CD4-positive, alpha-beta T cell treated with Interleukin-15 for 4 hours (primary cell): ENCODE measurements at places on chromosomes 3 and 15.

- no peak for DNase-seq
These were observed 155.2 kb downstream of the FAM43A start for GRCh38 chr3:194840661-194841514.

DNA sequence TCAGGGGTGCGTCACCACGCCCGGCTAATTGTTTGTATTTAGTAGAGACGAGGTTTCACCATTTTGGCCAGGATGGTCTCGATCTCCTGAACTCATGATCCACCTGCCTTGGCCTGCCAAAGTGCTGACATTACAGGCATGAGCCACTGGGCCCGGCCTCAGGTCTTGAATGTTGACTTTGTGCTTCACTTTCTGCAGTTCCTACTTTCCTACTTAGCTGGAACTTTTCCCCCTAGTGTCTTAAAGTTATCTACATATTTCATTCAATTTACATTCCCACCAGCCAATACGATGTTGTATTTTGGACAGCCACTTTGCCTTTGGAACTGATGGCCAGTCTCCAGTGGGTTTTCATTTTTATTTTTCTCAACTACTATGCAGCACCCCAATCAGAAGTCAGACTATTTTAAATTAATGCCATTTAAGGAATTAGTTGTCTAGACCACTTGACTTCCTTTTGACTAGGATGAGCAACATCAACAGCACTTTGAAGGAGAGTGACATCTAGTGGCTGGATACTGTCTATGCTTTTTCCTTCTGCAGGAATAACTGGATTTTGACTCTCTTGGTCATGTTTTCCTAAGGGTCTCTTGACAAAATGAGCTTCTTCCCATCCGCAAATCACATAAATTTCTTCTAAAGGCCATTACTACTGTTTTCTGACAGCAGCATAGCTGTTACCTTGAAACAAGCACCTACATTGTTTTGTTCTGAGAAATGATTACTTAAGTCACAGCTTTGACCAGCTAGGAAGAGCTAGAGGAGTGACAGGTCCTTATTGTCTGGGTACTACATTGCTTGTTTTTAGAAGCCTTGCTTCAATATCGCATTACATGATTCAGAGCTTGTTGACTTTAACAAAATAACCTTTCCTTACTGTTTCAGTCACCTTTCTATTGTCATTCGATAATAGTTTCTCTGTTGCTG is 140.2 kb downstream of the ITPR1 start:
- DNase-seq, result peak; percentile 46

- DNase-seq, result no peak
These were observed 2.4 kb downstream of the TNNC1 start for GRCh38 chr3:52451237-52452083.

GRCh38 chr15:31377030-31377429 is 50.4 kb downstream of the KLF13 start:
- DNase-seq, result no peak

- no peak for DNase-seq
These were observed 27.2 kb upstream of the KCNMB3 start for GRCh38 chr3:179278151-179278550.

GRCh38 chr15:81751256-81751655 is 294.6 kb downstream of the MEX3B start:
- no peak for DNase-seq

DNA sequence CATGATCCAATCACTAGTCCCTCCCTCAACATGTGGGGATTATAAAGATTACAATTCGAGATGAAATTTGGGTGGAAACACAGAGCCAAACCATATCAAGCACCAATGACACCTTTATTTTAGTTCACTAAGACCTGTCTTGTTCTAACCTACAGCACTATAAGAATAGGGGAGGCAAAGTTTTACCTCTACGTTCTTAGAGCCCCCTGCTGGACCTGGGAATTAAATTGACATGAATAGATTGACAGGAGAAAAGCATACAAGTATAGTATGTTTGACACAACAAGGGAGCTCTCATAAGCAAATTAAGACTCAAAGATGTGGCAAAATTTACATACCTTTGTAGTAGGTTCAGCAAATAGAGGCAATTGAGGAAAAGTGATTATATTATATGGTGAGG is 974.4 kb upstream of the ALCAM start:
- DNase-seq, result no peak

GRCh38 chr3:149726716-149727407 is 25.4 kb downstream of the COMMD2 start:
- no peak for DNase-seq

DNA sequence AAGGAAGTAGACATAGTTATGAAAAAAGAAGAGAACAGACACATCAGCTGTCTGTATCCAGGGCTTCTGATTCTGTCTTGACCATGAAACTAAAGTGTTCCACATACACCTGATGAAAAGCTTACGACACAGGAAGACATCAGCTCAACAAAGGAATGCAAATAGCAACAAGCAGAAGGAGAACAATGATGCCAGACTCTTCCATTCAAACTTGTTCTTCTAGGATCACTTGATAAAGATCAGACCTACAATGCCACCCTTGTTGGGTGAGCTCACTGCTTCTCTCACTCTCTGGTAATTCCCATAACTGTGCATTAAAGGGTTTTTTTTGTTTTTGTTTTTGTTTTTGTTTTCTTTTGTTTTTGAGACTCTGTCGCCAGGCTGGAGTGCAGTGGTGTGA is 49.7 kb downstream of the GATM start:
- DNase-seq, result no peak

- DNase-seq, result no peak
These were observed 67.7 kb downstream of the LDHAL6B start for GRCh38 chr15:59274126-59274970.

DNA sequence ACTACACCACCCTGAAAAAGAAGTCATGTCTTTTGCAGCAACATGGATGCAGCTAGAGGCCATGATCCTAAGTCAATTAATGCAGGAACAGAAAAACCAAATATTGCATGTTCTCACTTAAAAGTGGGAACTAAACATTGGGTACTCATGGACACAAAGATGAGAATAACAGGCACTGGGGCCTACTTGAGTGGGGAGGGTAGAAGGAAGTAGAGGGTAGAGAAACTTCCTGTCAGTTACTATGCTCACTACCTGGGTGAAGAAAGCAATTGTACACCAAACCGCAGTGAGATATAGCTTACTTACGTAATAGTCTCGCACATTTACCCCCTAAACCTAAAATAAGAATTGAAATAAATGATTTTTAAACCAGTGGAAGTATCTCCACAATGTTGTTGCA is 480.5 kb upstream of the ARRDC4 start:
- no peak for DNase-seq

DNA sequence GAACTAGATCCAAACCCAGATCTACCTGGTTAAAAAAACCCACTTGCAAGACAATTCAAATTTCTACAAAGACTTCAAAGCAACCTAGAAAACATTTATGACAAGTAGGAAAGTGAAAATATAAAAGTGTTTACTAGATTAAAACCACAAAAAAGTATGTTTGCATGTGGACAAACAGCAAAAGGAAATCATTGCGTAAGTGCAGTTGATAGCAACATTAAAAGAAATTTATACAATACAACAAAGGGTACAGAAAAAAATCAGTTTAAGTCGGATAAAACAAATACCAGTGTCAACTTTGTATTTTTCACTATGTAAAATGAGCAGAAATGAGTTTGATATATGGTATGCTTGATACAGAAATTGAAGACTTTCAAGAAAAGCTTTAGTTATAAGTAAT is 2.6 kb downstream of the EIF5A2 start:
- DNase-seq, result no peak

DNA sequence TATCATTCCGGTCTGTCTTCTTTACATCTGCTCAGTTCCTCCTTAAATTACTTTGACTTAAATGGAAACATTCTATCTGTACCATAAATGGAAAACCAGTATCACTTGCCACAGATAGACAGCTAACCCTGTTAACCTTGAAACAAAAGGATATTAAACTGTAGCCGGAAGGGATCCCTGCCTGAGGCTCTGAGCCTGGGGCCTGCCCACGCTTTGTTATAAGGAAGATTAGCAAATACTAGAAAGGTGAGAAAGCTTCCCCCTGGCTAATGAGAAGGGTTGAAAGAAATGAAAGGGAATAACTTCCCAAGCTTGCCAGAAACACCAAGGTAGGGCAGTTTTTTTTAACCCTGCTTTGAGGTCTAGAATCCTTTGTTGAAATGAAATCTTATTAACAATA is 927.6 kb downstream of the FHIT start:
- DNase-seq, result no peak

GRCh38 chr3:95442766-95443165 is 1371.6 kb upstream of the EPHA6 start:
- DNase-seq, result no peak

DNA sequence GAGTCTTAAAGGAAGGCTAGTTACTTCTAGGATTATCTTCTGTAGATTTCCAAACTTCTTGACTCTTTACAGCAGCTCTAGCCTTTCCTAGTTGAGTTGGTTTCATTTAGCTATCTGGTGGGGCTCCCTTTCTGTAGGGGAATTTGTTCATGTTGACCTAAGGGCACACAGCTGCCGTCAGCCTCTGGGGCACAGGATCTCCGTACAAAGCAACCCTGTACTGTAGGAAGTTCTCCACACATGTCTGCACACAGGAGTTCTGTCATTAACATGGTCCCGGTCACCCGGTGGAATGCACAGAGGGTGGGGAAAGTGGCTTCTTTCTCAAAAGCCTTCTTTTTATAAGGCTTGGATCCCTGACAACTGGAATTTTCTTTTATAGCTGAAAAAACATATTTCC is 88.7 kb upstream of the TNIK start:
- DNase-seq, result no peak

DNA sequence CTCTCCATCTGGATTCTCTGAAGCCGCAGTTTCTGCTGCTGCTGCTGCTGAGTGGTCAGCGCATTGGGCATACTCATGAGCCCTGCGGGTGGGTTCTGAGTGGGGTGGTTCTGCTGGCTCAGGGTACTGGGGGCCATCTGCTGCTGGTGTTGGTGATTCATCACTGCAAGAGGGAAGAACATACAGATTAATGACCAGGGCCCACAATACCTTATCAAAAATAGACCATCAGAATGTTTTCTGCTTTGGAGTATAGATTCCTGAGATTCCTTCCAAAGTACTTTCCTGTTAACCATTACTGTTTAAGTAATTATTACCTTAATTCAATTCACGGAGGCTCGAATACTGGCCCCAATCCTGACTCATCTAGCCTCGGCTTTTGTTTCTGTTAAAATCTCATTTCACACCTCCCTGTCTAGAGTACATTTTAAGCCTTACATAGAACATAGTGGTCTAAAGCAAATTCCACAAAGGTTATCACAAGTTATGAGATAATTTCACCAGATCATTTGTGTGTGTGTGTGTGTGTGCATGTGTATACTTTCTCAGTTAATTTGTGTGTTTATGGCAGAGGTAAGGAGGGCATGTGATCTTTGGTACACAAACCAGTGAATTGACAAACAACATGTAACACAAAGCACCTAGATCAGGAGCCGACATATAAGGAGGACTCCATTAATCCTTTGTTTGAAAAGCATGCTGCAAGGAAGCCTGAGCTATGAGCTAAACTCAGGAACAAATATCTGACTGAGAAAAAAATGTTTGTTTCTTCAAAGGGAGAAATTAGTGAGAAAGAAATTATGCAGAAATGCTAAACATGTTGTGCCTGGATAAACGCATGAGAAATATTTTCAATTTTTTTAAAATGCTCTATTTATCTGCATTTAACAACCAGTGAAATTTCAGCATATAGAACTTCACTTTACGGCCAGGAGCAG is 68.1 kb downstream of the TM4SF4 start:
- DNase-seq, result no peak

- no peak for DNase-seq
These were observed 4.1 kb upstream of the GPD1L start for GRCh38 chr3:32102289-32102688.

DNA sequence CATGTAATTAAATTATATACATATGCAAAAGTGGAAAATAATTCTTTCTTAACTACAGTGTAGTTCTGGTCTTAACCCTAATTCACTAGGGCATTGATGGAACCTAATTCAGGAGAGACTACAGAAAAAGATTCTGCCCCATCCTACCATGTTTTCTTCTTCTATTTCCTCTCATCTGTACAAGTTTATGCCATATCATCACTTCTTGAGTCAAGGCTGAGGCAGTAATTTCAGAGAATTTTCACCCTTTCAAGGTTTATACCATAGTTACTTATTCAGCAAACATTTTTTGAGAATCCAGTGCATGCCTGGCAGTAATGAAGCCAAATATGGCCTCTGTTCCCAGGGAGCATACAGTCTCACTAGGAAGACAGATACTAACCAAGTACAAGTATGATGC is 33.4 kb downstream of the SHOX2 start:
- no peak for DNase-seq

- DNase-seq, result no peak
These were observed 13.0 kb upstream of the SLC30A4 start for GRCh38 chr15:45535486-45536042.

GRCh38 chr3:58635371-58636285 is 30.9 kb downstream of the FAM3D start:
- DNase-seq, result no peak

- DNase-seq, result no peak
These were observed 75.5 kb downstream of the SERPINI1 start for GRCh38 chr3:167811031-167811430.

GRCh38 chr3:37963635-37964034 is 27.0 kb upstream of the VILL start:
- no peak for DNase-seq

DNA sequence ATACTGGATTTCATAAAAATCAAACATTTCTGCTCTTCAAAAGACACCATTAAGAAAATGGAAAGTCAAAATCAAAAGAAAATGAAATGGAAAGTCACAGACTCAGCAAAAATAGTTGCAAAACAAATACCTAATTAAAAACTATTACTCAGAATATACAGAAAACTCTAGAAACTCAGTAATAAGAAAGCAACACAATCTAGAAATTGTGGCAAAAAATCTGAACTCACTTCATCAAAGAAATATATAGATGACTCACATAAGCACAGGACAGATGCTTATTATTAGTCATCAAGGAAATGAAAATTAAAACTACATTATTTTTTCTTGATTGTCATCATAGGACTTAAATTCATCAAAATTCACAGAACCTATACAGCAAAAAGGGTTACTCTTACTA is 430.0 kb downstream of the SHQ1 start:
- DNase-seq, result peak; percentile 48

GRCh38 chr3:152638707-152639450 is 196.1 kb upstream of the P2RY1 start:
- DNase-seq, result no peak

DNA sequence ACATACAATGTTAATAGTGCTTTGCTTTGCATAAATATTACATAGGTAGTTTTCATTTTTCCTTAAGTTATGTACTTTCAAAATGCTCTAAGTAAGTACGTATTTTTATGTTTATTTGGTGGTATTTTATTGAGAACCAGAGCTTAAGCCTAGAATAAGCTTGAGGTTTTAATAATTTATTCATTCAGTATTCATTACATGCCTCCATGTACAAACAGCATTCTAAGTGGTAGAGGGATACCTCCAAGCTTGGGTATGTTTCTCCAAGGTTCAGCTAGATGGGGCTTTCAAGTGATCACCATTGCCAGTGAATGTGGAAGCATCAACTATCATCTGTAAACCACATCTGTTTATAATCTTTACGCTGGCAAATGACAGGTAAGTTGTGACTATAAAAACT is 52.3 kb downstream of the PEAK1 start:
- DNase-seq, result no peak

GRCh38 chr15:44296625-44297524 is 8.4 kb downstream of the GOLM2 start:
- DNase-seq, result no peak
